Activated T-cell treated with anti-CD3 and anti-CD28 coated beads, Interleukin-2, amount 50 U/mL, for 4 hours (primary cell): ENCODE measurements at places on chromosomes 2 and 18. TPM values are rescaled to one million over a fixed set of nuclear protein-coding genes. Genes with fewer than 3 reads are reported as not detected.

MC5R gene
- total RNA-seq = not detected

ACKR3 gene
- total RNA-seq = 0.73 TPM

LCLAT1 gene
- 26.2 TPM for total RNA-seq

CCDC148 gene
- 0.14 TPM for total RNA-seq

SLC9A4 gene
- total RNA-seq = not detected

SMC6 gene
- 18.2 TPM for total RNA-seq

PDE11A gene
- not detected for total RNA-seq

RHOB gene
- 14.2 TPM for total RNA-seq

BOLL gene
- total RNA-seq = not detected

CRYGD gene
- not detected for total RNA-seq

GPR45 gene
- not detected for total RNA-seq

ZNF892 gene
- total RNA-seq = 3.2 TPM

RGPD5 gene
- total RNA-seq = 27.8 TPM

IL1R2 gene
- 11.4 TPM for total RNA-seq

DNA sequence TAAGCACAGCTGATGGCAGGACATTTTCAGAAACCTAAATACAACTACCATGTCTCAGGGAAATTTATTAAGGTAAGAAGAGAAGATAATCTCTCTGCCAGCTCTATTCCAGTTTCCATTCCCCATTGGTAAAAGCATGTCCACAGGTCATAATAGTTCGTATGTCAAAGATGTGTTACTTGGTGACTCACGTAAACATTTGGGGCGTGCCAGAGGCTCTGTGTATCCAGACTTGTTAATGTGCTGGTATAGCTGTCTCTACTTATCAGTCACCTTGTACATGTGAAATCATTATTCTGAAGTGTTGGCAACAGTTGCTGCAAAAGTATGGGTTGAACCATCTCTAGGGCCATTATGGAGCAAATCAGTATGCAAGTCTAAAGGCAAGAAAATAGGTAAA lies 1345.1 kb downstream of the SUCLG1 start:
- DNase-seq = no peak

DNA sequence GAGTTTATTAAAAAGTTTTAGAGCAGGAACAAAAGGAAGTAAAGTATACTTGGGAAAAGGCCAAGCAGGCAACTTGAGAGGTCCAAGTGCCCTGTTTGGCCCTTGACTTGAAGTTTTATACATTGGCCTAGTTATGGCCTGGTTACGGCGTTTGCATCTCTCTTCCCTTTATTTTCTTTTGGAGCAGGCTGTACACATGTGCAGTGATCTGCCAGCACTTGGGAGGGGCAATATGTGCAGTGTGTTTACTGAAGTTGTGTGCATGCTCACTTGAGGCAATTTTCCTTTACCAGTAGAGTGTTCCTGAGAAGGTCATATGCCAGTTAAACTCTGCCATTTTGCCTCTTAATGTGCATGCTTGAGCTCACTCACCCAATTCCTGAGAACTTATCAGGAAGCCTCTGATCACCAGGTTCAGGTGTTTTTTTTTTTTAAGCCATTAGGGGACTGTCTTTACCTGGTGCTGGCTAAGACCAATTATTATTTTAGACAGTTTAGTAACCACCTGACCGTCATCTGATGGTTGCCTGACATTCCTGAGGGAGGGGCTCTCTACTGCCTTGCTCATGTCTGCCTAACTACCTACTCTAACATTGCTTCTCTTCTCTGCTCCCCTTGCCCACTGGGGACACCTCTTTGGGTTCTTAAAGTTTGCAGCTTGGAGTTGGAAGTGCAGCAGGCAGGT lies 48.0 kb downstream of the SCN2A start:
- no peak for DNase-seq

GRCh38 chr2:118832071-118832790 lies 15.2 kb downstream of the EN1 start:
- DNase-seq = no peak

DNA sequence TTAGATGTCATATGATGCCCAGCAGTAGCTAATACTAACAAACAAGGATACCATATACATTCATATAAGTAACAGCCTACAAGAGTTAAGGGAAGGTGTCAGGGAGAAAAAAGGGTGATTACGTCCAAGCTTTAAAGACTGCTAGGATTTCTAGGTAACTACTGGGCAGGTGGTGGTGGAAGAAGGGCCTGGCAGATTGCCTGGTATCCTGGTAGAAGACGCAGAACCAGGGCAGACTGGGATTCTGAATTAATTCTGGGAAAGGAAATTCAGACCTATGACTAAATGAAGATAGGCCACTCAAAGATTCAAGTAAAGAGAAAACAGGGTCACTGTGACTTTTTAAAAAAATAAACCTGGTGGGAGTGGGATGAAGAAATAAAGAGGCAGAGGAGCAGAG lies 31.9 kb downstream of the NDUFA10 start:
- DNase-seq = no peak

DNA sequence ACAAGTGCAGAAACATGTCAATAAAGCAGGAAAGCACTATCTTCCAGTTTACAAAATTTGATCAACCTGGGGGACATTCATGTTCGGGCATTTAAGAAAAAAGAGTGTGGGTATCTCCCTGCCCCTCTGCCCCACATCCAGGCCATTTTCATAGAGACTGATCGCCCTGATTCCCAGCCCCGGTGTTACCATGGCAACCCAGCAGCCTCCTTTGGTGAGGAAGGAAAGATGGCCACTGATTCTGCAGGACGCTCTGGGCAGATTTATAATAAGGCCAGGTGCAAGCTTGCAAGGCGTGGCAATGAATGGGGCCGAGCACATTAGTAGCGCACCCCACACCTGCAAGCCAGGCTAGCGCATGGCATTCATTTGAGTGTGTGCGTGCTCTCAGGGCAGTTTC lies 36.7 kb upstream of the ARL4C start:
- no peak for DNase-seq

DNA sequence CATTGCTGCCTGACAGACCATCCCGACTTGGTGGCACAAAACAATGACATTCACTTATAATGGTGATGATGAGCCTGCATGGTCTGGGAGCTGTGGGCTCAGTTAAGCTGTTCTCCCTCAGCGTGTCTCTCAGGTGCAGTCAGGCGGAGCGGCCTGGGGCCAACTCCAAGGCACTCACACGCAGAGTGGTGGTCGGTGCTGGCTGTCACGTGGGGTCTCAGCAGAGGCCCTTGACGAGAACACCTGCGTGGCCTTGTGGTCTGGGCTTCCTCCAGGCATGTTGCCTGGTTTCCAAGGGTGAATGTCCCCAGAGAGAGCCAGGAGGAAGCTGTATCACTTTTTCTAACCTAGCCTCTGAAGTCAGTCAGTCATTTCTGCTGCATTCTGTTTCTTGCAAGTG lies 29.8 kb downstream of the ARMC9 start:
- DNase-seq = no peak

GRCh38 chr2:28516430-28516829 lies 20.6 kb downstream of the PLB1 start:
- no peak for DNase-seq

DNA sequence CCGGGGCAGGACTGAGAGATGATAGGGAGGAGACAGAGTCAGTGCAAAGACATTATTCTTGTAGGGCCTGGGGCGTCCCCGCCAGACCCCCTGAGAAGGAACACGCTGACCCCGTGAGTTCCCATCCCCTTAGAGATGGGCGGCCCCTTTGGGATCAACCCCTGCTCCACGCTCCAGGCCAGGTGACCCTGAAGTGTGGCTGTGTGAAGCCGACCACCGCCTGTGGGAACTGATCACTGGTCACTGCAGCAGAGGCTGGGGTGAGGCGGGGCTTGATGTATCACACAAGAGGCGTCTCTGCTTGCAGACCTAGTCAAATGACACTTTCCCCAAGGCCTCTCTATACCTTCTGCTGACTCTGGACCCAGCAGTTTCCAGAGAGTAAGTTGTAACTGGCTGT lies 157.4 kb upstream of the TWIST2 start:
- DNase-seq = no peak

GRCh38 chr2:177799531-177799930 lies 273.0 kb downstream of the PDE11A start:
- DNase-seq = no peak

DNA sequence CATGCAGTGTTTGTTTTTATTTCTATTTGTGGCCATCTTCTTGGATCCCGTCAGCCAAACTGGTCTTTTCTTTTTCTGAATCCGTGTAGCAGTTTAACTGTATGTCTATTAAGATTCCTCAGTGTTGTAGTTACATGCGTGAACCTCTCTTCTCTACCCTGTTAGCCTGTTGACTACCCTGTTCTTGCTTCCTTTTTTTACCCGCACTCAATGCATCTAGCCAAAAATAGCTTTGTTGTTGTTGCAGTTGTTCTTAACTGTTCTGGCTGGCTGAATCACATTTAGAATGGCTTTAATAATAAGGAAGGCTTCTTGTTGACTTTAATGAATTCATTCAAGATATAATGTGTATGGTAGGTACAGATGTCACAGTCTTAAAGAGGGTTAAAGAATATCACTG lies 137.1 kb downstream of the LCLAT1 start:
- no peak for DNase-seq

GRCh38 chr2:24304098-24304497 lies 56.2 kb downstream of the ITSN2 start:
- no peak for DNase-seq

GRCh38 chr2:217413193-217413592 lies 553.3 kb upstream of the TNP1 start:
- DNase-seq = no peak

GRCh38 chr2:177592945-177593344 lies 200.4 kb downstream of the AGPS start:
- DNase-seq = no peak

DNA sequence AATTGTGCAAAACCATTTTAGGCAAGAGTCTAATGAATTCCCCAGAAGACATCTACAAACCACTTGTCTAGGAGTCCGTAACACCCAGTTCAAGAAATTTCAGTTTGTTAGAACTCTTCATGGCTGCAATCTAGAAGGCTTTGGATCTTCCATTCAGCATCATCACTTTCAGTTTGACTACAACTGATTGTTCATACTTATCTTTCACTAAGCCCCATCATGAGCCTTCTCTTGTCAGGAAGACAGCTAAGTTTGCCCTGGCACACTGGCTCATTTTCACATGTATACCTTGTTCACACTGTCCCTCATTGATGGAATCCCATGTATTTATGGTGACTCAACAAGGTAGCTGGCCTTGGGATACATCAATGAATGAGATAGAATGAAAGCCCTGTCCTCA lies 898.4 kb upstream of the CELF4 start:
- DNase-seq = no peak

DNA sequence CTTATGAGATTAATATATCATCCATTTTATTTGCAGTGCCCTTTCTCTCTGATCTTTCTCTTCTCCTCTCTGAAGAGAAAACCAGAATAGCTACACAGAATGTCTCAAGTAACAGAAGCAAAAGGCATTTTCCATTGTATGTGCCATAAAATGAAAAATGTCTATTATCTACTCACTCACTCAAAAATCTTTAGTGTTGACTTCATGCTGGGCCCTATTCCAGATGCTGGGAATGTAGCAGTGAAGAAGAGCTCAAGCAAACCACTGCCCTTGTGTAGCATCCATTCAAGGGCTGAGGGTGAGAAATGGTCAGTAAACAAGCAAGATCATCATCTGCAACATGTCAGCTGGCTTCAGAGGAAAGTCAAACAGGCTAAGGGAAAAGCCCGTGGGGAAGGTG lies 427.7 kb downstream of the METTL4 start:
- DNase-seq = no peak

GRCh38 chr2:177460973-177461585 lies 68.5 kb downstream of the AGPS start:
- DNase-seq = no peak

GRCh38 chr2:64967601-64968000 lies 21.6 kb upstream of the SLC1A4 start:
- DNase-seq = no peak

DNA sequence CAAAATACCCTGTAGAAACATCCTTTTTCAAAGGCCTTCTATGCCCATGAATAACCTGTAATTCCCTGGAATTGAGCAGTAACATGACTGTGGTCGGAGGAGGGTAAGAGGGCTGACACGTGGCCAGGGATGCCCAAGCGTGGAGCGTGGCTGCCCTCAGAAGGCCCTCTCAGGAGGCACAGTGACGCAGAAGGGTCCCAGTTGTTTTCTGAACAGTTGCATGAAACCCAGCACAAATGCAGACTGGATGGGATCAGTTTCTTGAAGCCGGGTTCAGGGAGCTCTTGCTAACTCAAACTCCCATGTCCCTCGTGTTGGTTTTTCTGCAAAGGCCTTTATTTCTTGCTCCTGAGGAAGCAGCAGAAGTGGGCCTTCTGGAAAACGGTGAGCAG lies 237.0 kb downstream of the ALPK2 start:
- DNase-seq = no peak

- DNase-seq = no peak
Measured at GRCh38 chr2:173869244-173870229, 95.6 kb downstream of the SP3 start.

DNA sequence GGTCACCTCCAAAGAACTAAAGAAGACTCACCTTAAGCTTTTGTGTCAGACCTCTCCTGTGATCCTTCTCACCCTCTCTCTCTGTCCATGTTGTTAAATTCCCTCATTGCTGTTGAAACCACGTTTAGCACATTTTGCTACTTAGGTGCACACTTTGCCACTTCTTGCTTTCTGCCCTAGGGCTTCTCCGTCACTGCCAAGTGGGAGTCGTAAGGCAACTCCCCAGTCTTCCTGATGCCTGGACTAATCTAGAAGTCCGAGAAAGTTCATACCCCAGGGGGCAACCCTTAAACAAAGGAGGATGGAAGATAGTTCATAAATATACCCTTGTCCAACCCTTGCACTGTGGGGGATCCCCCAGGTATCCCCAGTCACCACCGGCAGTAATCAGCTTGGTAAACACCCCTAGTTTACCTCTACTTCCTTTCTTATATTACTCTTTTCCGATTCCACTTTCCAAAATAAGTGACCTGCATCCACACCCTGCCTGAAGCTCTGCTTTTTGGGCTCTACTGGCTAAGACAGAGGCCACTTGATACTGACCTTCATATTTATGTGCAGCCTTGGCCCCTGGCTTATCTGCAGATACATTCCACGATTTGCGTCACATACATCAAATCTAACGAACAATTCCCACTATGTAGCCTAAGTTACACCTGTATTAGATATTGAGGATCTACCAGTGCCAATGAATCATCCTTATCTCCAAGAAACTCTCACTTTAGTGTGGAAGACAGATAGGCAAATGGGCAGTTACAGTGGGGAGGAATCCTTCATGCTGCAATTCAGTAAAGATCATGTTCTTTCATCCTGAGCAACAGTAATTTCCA lies 776.2 kb downstream of the RNF144A start:
- no peak for DNase-seq

- no peak for DNase-seq
Measured at GRCh38 chr2:71799013-71799575, 345.7 kb downstream of the DYSF start.

GRCh38 chr18:79799619-79800370 lies 2.1 kb downstream of the KCNG2 start:
- no peak for DNase-seq

- DNase-seq = no peak
Measured at GRCh38 chr2:28901202-28901601, 6.7 kb downstream of the WDR43 start.

DNA sequence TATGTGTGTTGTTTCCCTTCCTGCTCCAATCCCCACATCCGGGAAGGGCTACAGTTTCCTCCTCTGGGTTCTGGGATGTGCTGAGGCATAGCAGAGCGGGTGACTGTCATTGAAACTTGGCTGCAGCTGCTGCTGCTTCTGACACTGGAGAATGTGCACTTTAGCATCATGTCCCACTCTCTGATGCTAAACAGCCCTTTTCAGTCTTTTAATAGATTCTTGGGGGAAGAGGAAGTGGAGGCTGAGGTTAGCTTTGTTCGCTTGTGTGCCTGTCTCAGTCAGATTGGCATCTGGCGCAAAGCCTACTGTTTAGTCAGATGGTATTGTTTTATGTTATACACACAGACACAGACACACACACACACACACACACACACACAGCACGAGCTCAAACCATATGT lies 136.5 kb upstream of the RND3 start:
- no peak for DNase-seq
